ENCODE measurements at places on chromosomes 5 and 9.
A peak's percentile ranks its signal among the peaks of the same experiment; 100 is the strongest.

DNA sequence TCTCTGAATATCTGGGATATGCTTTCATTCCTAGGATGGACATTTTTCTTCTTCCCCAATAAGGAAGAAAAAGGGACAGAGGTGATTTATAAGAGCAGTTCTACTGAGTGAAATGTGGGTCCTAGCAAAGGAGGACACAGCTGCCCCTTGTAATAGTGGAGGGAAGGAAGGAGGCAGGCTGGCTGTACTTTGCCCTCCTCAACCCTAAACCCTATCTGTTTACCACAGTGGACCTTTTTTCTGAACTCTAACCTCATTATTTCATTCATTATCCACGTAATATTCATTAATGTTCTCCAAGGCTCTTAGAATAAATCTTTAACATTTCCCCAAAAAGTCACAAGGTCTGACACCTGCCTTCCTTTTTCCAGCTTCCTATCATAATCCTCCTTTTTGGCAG, 37.8 kb downstream of the GHR start:
- DNase-seq: no peak

DNA sequence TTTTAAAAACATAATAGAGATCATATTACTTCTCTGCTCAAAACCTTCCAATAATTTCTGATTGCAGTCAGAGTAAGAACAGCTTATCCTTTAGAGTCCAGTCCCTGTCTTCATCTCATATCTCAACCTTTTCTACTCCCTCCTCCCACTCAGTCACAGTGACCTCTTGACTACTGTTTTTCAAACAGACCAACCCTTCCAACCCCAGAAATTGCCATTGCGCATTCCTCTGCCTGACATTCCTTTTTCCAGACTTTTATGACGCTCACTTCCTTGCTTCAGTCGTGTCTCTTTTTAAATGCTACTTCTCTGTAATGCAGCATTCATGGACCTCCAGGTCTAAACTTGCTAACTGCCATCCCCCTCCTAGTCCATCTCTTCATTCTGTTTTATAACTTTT, 800.5 kb downstream of the BRINP1 start:
- DNase-seq: peak; percentile 61

- peak; percentile 68 for DNase-seq
These were observed 138.3 kb upstream of the SMIM23 start for GRCh38 chr5:171647043-171647903.

DNA sequence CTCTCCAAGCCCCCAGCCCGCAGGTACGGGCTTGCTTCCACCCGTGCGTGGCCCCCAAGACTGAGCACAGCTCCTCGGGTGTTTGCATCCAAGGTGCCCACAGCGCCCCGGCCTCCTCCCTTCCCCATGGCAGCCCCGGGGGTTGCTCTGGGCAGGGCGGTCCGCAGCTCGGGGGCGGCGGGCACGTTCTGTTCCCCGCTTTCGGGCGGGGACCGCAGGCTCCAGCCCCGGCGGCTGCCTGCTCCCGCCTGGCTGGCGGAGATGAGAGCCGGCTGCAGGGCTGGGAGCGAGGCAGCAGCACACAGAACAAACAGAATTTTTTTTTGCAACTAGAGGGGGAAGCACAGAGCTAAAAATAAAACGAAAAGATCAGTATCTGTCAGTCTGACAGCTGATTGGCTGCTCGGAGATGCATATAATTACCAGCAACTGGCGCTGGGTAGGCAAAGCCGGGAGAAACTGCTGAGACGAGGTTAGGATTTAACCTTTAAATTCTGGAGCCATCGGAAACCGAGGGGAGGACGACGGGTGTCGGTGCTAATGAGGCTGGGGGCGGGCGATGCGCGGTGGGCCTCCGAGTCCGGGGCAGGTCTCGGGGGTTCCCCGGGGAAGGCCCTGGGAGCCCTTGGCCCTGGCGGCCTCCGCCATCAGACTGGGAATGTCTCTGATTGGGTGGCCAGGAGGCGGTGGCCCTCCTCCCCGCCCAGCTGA, 142.7 kb upstream of the IER5L start:
- DNase-seq: peak; percentile 88

GRCh38 chr5:139684350-139684880, 36.3 kb downstream of the CXXC5 start:
- DNase-seq: no peak

DNA sequence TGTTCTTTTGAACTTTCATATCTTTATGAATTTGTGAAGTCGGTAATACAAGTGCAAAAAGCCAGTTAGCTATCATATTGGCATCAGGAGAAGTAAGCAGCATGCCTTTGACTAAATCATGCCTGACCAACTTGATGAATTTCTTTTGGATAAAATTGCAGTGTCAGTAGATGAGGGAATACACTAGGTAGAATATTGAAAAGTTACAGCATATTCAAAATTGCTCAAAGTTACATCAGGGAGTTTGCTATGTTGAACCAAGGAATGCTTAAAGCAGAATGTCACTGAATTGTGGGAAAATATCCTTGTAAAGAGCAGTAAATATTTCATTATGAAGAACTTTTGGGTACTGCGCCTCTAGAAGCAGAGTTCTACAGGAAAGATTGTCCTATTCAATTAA, 87.1 kb upstream of the TLX3 start:
- no peak for DNase-seq

DNA sequence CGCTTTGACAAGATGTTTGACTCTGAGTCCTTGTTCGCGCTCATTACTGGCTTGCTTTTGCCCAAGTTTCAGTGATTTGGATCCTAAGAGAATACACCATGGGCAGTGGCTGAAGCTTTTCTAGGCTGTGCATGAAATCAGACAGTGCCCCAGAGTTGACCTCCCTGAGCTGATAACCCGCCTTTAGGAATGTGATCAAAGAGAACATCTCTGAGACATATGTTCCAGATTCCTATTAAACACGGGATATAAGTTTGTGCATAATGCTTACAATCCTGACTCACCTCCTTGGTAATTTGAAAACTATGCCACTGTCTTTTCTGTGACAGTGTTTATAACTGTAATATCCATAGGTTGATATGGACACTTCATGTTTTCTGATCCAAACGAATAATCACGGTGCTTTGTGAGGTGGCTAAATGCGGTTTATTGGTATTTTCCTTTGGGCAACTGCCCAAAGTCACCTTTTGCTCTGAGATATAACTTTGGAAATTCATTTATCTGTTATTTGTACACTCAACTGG, 732.9 kb downstream of the MTRR start:
- DNase-seq: no peak

- DNase-seq: no peak
These were observed 76.4 kb downstream of the PHAX start for GRCh38 chr5:126677121-126677520.

DNA sequence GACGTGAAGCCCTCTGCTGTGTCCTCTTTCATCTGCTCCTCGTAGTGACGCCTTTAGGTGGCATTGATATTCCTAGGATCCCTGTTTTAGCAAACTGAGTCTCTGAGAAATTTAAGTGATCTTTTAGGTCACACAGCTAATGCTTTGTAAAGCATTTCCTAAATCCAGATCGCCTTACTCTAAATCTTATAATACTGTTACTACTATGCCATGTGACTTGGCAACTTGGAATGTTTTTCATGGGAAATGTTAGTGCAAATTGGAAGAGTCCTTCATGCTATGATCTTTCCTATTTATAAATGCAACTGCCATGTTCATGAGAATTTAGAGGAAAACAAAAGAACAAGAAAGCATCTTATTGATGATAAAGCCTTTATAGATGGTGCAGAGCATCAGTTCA, 212.2 kb downstream of the TRIO start:
- DNase-seq: no peak

- peak; percentile 14 for DNase-seq
These were observed 9.1 kb upstream of the ANKH start for GRCh38 chr5:14880688-14881087.

- DNase-seq: no peak
These were observed 644 bp downstream of the IER5L start for GRCh38 chr9:129177443-129177790.

DNA sequence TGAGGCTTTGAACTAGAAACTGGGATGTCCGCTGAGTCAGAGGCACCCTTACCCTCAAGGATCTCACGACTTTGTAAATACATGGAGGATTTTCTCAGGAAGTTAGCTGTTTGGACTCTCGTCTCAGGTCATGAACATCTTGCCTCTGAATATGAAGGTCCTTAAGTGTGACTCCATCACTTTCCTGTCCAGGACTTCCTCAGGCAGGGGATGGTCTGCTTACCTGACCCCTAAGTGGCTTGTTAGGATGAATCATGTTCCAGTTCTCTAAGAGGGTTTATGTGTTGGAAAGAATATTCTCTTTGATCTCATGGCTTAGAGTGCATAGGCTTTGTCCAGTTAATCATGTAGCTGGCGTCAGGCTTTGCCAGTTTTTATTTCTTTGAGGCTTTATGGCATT, 511.7 kb upstream of the KLF4 start:
- DNase-seq: no peak

DNA sequence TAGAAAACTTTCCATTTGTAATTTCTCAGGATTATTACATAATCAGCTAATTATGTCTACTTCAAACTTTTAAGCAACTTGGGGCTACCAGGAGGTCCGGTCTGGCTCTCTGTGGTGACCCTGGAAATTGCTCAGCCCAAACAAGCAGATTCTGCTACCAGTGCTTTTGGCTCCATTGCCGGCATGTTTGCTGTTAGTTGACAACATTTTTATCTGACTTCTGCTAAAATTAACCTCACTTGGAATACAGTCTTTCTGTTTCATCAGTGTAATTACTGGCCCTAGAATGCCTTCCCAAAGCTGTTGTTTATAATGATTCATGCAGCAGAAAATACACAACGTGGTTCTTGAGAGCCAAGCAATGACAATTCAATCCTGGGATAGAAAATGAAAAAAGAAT, 38.5 kb upstream of the FAM81B start:
- no peak for DNase-seq

DNA sequence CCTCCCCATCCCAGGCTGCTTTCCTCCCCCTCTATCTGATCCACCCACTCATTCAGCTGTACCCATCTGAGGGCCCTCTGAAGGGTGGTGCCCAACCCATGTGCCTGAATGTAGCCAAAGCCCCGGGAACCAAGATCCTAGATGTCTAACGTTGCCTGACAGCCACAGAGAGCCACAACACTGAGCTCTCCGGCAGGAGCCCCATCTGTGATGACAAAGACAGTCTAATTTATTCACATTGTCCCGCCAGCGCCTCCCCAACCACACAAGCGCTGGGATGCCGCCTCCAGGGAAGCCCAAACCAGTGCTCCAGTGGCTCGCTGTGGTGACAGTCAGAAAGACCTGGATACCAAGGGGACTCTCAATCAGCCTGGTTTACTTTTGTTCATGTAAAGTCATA, 8.4 kb downstream of the IGFBPL1 start:
- no peak for DNase-seq

GRCh38 chr9:119221276-119221675, 148.0 kb downstream of the BRINP1 start:
- no peak for DNase-seq

DNA sequence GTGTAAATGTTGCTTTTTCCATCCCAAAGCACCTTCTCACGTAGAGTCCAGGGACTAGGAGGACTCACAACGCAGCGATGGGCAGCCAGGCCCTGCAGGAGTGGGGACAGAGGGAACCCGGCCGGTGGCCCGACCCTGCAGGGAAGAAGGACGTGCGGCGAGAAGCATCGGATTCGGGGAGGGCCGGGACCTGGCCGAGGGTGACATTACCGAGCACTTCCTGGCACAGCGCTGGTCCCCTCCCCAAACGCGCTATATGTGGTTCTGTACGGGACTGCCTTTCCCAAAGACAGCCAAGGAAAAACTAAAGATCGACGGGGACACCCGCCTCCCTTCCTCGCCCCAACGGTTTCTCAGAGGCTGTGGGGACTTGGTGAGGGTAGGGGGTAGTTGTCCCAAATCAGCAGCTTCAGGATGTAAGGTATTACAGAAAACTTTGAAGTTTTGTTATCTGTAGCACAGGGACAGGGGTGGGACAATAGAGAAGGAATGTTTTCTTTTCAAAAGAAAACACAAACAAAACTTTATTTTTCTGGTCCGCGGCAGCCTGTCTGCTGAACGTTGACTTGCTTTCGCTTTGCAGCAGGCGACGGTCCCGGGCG, 887 bp upstream of the MAP3K1 start:
- DNase-seq: no peak

DNA sequence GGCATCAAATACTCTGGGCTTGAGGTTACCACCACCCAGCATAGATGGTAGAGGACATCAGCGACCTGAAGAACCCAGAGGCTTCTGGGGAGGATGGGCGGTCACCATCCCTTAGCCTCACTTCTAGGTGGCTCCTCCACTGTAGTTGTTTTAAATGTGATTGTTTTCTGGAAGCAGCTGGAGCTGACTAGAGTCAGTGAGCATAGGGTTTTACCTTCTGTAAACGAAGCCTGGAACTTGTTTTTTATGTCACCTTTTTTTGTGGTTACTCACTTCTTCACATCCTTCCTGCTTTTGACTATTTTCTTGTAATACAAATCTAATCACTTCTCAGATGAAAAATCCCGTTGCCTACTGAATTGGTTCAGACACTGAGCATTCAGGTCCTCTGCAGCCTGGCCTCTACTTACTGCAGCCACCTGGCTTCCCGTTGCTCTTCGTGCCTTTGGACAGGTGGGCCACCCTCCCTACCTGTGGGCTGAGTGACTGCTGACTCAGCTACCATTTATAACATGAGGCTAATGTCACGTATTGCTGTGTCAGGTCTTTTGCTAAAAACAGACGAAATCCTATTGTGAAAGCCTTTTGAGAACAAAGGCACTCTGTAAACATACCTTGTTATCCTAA, 167.8 kb downstream of the MAN2A1 start:
- DNase-seq: no peak

GRCh38 chr5:160923411-160923810, 71.4 kb upstream of the ATP10B start:
- no peak for DNase-seq

DNA sequence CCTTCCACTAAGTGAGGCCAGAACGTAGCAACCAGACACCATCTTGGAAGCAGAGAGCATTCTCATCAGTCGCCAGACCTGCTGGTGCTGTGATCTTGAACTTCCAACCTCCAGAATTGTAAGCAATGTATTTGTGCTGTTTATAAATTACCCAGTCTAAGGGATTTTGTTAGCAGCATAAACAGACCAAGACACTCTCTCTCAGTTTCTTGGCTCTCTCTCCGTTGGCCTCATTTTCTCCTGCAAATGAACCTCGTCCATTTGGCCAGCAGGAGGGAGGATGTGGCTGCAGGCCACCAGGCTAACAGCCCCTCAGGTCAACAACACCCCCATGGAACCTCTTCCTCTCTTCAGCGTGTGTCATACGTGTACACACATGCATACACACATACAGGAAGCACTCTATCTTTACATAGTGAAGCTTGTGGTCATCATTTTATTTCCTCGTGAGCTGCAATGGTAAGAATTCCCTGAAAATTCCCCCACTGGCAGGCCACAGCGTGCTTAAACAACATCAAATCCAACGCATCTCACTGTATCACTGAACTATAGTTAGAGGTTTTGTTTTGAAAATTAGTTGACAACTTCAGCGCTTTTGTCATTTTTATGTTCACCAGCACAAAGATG, 62.8 kb upstream of the PPP1R26 start:
- no peak for DNase-seq

GRCh38 chr9:78695519-78695918, 398.6 kb downstream of the PSAT1 start:
- DNase-seq: no peak

DNA sequence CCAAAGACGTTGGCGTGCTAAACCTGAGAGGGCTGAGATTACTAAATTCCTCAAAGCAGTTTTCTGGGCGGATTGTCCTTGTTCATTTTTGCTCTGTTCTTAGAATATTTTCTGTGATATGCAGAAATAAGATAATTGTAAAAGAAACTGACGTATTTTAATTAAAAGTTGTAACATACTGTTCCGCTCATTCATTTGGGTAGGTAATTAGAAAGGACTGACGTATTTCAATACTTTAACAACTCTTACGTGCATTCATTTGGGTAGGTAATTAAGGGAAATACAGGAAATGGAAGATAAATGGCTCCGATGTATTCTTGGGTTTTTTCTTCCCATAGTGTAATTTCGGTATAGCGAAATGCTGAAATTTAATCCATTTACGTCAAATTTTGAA, 1.1 kb downstream of the OSTF1 start:
- DNase-seq: no peak
